Endothelial cell (in vitro differentiated cells): ENCODE measurements at places on chromosomes 6 and 20. TPM values are rescaled to one million over a fixed set of nuclear protein-coding genes. Genes with fewer than 3 reads are reported as not detected.

The GUCA1A gene
- total RNA-seq, result 0.62 TPM

The CDSN gene
- total RNA-seq, result not detected

The SIRPG gene
- total RNA-seq, result not detected

The PEX7 gene
- total RNA-seq, result 3.7 TPM

The CNPY3 gene
- 106 TPM for total RNA-seq

The PRSS16 gene
- 6.1 TPM for total RNA-seq

The ASIP gene
- not detected for total RNA-seq

The MLIP gene
- not detected for total RNA-seq

DNA sequence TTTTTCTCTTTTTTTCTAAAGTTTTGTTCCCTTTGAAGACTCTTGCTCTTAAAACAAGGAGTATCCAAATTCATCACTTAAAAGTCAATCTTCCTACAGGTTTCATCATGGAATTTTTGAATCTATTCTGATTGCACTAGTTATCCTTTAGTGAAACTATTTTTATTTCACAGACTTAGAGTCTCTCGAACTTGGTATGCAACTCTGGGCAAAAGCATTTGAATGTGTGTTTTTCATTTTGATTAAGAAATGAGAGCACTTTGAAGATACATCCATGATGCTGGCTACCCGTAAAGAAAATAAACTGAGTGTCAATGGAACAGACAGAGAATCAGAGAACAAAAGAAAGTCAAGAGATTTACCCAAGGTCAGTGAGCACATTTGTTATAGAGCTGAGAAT is 586.5 kb downstream of the EPM2A start:
- no peak for DNase-seq
- H3K27me3 ChIP-seq, result no peaks in the 10 kb centered on the region
- no peak overlapping the region for H3K4me3 ChIP-seq
- H3K36me3 ChIP-seq, result no peaks in the 10 kb centered on the region
- no peaks in the 10 kb centered on the region for H3K4me1 ChIP-seq
- H3K27ac ChIP-seq, result no peak overlapping the region

- no peaks in the 10 kb centered on the region for H3K4me1 ChIP-seq
- H3K36me3 ChIP-seq, result no peaks in the 10 kb centered on the region
- H3K4me3 ChIP-seq, result no peak overlapping the region
- DNase-seq, result no peak
- H3K27ac ChIP-seq, result no peak overlapping the region
- peaks cover 6% of the 10 kb centered on the region for H3K27me3 ChIP-seq
Measured at GRCh38 chr20:62828051-62828450, 11.2 kb downstream of the COL9A3 start.

GRCh38 chr6:19632230-19632629 is 204.9 kb upstream of the ID4 start:
- no peaks in the 10 kb centered on the region for H3K27me3 ChIP-seq
- H3K4me1 ChIP-seq, result no peaks in the 10 kb centered on the region
- H3K36me3 ChIP-seq, result no peaks in the 10 kb centered on the region
- DNase-seq, result no peak
- H3K4me3 ChIP-seq, result no peak overlapping the region
- no peak overlapping the region for H3K27ac ChIP-seq

GRCh38 chr20:56519551-56519950 is 5.0 kb upstream of the FAM209A start:
- no peak overlapping the region for H3K27ac ChIP-seq
- no peaks in the 10 kb centered on the region for H3K27me3 ChIP-seq
- no peaks in the 10 kb centered on the region for H3K4me1 ChIP-seq
- peaks cover 44% of the 10 kb centered on the region for H3K36me3 ChIP-seq
- DNase-seq, result no peak

DNA sequence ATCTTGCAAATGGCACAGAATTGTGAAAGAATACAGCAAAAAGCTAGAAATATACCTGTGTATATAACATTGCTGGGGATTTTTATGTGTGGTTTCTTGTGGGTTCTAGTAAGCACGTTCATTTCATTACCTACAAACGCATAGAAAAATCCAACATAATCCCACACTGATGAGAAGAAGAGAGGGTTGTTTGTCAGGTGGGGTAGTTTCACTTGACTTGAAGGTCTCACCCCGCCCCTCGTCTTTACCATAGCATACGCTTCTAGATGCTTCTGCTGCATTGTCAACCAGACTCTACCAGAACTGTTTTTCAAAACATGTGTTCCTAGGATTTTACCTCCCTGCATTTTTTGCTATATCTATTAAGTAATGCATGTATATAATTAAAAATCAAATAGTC is 284.1 kb upstream of the TAB2 start:
- H3K27me3 ChIP-seq, result peaks cover 1% of the 10 kb centered on the region
- no peak overlapping the region for H3K27ac ChIP-seq
- peaks cover 8% of the 10 kb centered on the region for H3K4me1 ChIP-seq
- no peak overlapping the region for H3K4me3 ChIP-seq
- no peak for DNase-seq

GRCh38 chr20:43323592-43323991 is 133.9 kb upstream of the PTPRT start:
- no peak for DNase-seq
- no peak overlapping the region for H3K27ac ChIP-seq
- H3K4me3 ChIP-seq, result no peak overlapping the region
- no peaks in the 10 kb centered on the region for H3K4me1 ChIP-seq

- peaks cover 24% of the 10 kb centered on the region for H3K4me1 ChIP-seq
- H3K27ac ChIP-seq, result peak overlapping the region; percentile 78
- H3K27me3 ChIP-seq, result no peaks in the 10 kb centered on the region
- H3K4me3 ChIP-seq, result no peak overlapping the region
- peak; percentile 75 for DNase-seq
- peaks cover 17% of the 10 kb centered on the region for H3K36me3 ChIP-seq
Measured at GRCh38 chr20:17938871-17939619, 29.5 kb downstream of the SNX5 start.

DNA sequence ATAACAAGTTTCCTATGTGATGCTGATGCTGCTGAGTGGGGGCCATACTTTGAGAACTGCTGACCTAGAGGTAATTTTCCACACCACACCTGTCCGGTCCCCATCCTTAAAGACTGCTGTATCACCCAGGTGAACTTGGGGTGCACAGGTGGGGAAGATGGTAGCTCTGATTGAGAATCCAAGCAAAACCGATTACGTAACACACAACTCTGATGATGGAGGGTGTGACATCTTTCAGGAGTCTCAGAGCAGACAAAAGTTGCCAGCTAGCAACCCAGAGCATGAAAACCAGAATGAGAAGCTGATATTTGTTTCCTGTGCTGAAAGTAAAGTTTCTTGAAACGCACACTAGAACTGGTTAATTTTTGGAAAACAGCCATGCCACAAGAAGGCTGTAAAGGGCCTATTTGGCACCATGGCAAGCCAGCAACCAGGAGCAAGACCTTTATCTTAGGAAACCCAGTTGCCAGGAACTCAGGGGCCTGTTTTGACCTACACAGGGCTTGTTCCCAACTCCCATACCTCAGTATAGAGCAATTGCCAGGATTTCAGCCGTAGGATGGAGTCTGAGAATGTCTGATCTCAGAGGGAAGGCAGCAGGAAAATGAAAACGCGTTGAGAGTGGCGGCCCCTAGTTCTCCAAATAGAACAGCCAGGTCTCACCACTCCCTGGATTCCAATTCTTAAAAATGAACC is 21.6 kb upstream of the TBC1D7 start:
- no peaks in the 10 kb centered on the region for H3K36me3 ChIP-seq
- H3K4me1 ChIP-seq, result peaks cover 27% of the 10 kb centered on the region
- no peak overlapping the region for H3K4me3 ChIP-seq

- H3K36me3 ChIP-seq, result no peaks in the 10 kb centered on the region
- no peak overlapping the region for H3K4me3 ChIP-seq
- DNase-seq, result no peak
- H3K27me3 ChIP-seq, result peaks cover 2% of the 10 kb centered on the region
- H3K4me1 ChIP-seq, result peaks cover 11% of the 10 kb centered on the region
Measured at GRCh38 chr6:108744244-108744972, 103.8 kb upstream of the ARMC2 start.

- no peak for DNase-seq
- peaks cover 9% of the 10 kb centered on the region for H3K36me3 ChIP-seq
- H3K4me3 ChIP-seq, result no peak overlapping the region
Measured at GRCh38 chr6:17032590-17032987, 69.3 kb upstream of the STMND1 start.

DNA sequence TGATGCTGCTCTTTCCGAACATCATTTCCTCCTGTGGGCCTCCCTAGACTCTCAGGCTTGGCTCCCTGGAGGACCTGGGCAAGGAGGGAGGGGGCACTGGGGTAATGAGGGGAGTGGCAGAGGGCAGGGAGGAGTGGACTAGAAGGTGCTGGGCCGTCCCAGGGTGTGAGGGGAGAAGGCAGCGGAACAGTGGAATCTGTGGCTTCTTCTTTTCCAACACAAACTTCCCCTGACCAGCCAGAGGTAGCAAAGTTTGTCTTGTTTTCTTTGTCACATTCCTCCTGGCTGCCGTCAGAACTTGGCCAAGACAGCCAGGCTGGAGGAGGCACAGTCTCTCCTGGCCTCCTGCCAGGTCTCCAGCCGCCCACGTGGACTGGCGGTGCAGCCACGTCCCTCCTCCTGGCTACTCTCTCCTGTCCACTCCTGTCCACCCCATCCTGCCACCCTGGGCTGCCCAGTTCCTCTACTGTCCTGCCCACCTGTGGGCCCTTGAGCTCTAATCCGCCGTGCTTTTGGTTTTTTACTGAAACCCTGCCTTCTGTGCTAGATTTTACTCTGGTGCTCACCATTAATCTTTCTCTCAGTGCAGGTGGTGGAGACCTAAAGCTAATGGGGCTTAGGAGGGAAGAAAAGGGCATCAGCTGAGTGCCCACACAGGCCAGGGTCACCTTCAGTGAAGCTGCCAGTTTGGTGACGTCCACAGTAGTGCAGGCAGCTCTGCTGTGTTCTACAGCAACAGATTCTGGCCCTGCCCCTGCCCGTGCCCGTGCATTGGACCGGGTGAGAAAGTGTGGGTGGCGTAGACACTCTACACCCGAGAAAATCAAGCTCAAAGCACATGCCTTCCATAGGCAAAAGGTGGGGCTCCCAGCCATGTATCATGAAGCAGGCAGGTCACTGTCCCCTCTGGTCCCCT is 2.8 kb upstream of the CDSN start:
- no peak for DNase-seq
- no peak overlapping the region for H3K4me3 ChIP-seq
- peaks cover 10% of the 10 kb centered on the region for H3K4me1 ChIP-seq
- no peak overlapping the region for H3K27ac ChIP-seq

- H3K4me1 ChIP-seq, result peaks cover 18% of the 10 kb centered on the region
- H3K27ac ChIP-seq, result no peak overlapping the region
- peaks cover 8% of the 10 kb centered on the region for H3K27me3 ChIP-seq
- no peak for DNase-seq
Measured at GRCh38 chr6:28206928-28207509, 18.1 kb upstream of the ZSCAN9 start.

- H3K27me3 ChIP-seq, result peaks cover 2% of the 10 kb centered on the region
- H3K36me3 ChIP-seq, result peaks cover 44% of the 10 kb centered on the region
- H3K27ac ChIP-seq, result no peak overlapping the region
Measured at GRCh38 chr20:17952692-17953684, 15.6 kb downstream of the SNX5 start.

GRCh38 chr6:13400772-13401171 is 72.4 kb upstream of the TBC1D7 start:
- H3K27me3 ChIP-seq, result peaks cover 5% of the 10 kb centered on the region
- no peak overlapping the region for H3K27ac ChIP-seq
- H3K4me1 ChIP-seq, result peaks cover 70% of the 10 kb centered on the region
- no peaks in the 10 kb centered on the region for H3K36me3 ChIP-seq
- peak overlapping the region; percentile 47 for H3K4me3 ChIP-seq

DNA sequence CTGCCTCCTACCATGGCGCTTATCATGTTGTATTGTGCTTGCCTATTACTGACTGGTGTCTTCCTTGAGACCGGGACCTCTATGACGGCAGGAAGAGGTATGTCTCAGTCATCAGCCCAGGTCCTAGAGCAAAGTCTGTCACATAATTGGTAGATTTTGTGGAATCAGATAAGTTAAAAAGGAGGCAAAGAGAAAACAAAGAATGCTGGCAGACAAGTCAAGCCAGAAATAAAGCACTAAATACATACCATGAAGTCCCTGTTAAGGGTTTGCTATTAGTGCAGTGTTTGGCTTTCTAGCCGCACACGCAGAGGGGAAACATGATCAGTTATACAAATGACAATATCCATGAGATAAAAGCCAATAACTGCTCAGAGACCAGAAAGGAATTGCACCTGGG is 6.0 kb downstream of the TOMM34 start:
- peaks cover 10% of the 10 kb centered on the region for H3K4me1 ChIP-seq
- no peak overlapping the region for H3K4me3 ChIP-seq
- peaks cover 4% of the 10 kb centered on the region for H3K27me3 ChIP-seq
- peaks cover 55% of the 10 kb centered on the region for H3K36me3 ChIP-seq
- DNase-seq, result no peak

DNA sequence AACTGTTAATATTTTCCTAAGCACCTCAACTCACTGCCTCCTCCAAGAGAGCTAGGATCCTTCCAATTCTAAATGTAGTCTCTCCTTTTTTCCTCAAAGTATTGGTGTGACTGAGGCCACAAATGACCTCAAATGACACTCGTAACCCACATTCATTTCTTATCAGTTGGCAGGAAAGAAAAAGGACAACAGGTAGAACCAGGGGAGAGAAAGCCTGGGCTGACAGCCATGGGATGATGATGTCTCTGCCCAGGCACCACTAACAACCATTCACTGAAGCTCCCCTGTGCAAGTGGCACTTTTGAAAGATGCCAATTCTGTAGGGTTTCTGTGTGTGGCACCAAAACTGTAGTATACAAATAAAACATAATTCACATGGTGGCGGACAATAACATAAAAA is 7.4 kb downstream of the ZBTB24 start:
- H3K4me1 ChIP-seq, result no peaks in the 10 kb centered on the region
- no peak overlapping the region for H3K27ac ChIP-seq
- peaks cover 4% of the 10 kb centered on the region for H3K27me3 ChIP-seq

GRCh38 chr20:1820138-1821079 is 74.8 kb upstream of the SIRPA start:
- H3K4me1 ChIP-seq, result peaks cover 71% of the 10 kb centered on the region
- H3K4me3 ChIP-seq, result no peak overlapping the region
- H3K27ac ChIP-seq, result no peak overlapping the region
- H3K27me3 ChIP-seq, result peaks cover 19% of the 10 kb centered on the region
- H3K36me3 ChIP-seq, result peaks cover 5% of the 10 kb centered on the region

DNA sequence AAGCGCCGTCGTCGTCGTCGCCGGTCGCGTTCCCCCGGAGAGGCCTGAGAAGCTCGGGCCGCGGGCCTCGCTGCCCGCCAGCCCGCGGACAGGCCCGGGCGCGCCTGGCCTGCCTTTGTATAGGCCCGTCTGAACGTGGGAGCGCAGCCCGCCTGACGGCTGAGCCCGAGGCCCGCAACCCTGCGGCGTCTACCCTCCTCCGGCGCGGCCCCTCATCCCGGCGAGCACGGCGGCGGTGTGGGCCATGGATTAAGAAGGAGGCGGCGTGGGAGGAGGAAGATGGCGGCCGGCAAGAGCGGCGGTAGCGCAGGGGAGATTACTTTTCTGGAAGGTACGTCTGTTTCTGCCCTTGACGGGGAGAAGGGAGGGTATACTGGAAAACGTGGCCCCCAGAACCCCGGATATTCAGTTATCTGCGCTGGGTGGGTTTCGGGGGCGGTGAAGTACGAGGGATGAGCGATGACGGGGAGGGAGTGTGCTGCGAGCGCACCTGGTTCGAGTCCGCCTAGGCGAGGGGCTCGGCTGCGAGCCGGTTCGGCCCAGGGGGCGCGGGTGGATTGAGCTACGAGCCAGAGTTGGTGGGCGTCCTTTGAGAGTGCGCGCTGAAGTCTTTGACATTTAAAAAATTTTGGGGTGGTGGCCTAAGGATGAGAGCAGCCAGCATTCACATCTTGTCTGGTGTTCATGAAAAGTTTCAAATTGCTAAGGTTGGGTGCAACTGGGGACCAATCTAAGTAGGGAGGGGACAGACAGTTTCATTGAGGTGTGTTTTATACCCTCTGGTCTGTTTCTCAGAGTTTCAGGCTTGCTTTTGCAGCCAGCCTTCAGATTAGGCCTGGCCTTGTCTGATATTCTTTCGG is 796 bp downstream of the SENP6 start:
- peak; percentile 45 for DNase-seq
- H3K27me3 ChIP-seq, result peaks cover 10% of the 10 kb centered on the region
- peaks cover 39% of the 10 kb centered on the region for H3K4me1 ChIP-seq
- H3K4me3 ChIP-seq, result peak overlapping the region; percentile 100
